Stimulated activated CD4-positive, alpha-beta T cell treated with anti-CD3 and anti-CD28 coated beads, TNF-alpha, amount 100 ng/mL, for 1 hour (primary cell): ENCODE measurements at places on chromosomes 2 and 18.

GRCh38 chr2:211133766-211134165, 577.4 kb downstream of the CPS1 start:
- no peak for DNase-seq

- DNase-seq = no peak
Observed at GRCh38 chr18:78722929-78723710, 256.5 kb upstream of the SALL3 start.

DNA sequence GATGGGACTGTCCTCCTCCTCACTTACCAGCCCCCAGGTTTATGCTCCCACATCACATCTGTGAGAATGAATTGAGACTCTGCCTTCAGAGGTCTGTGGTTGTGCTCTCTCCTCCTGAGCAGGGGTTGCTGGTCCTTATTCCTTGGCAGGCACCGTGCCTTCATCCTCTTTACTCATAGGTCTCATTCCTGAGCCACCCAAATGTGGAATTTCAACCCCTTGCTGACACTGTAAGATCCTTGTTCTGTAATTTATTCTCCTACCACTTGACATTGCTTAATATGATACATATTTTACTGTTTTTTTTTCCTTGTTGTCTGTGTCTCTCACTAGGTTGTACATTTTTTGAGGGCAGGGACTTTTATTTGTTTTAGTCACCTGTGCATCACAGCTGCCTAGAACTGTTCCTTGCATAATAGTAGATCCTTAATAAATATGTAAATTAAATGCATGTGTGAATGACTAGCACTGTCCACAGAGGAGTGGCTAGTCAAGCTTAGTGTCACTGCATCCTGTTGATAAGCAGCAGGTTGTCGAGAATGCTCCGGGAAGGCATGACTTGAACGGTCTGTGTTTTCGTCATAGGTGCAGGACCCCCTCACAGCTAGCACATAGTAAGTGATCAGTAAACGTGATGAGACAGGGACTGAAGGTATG, 180.6 kb downstream of the ZNF407 start:
- no peak for DNase-seq

- DNase-seq = no peak
Observed at GRCh38 chr18:79458131-79458838, 62.6 kb downstream of the NFATC1 start.

DNA sequence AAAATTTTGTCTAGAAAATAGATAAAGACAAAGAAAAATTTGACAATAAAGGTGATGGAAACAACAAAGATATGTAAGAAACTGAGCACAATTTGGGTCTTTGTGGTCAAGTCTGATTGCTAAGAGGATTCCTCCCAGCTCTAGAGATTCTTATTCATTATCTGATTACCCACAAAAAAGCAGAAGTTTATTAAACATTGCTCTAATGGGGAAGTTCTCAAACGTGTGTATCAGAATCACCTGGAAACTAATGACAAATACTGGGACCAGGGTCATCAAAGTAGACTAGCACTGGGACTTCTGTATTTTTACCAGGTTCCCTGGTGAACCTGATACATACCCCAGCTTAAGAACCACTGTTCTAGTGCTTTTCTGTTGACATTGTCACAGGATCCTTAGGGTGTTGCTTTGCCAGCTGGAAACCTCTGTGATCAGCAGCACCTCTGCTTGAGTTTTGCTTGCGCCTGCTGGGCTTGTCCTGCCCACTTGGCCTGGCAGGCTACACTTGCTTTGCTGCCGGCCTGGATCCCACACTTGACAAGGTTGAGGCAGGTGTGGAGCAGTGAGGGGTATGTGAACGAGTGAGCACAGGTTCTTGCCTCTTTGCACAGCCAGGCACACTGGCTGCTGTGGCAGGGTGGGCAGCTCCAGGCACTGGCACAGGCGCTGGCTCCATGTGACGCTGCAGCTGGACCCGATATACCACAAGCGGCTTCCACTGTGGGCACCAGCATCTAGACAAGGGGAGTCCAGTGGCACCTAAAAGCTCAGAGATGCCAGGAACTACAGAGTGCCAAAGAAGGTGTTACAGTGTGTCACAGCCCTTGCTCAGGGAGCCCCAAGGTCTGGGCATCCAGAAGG, 6.2 kb upstream of the GORASP2 start:
- DNase-seq = no peak
